T47D (cell line): ENCODE measurements at places on chromosomes 13 and 19.

DNA sequence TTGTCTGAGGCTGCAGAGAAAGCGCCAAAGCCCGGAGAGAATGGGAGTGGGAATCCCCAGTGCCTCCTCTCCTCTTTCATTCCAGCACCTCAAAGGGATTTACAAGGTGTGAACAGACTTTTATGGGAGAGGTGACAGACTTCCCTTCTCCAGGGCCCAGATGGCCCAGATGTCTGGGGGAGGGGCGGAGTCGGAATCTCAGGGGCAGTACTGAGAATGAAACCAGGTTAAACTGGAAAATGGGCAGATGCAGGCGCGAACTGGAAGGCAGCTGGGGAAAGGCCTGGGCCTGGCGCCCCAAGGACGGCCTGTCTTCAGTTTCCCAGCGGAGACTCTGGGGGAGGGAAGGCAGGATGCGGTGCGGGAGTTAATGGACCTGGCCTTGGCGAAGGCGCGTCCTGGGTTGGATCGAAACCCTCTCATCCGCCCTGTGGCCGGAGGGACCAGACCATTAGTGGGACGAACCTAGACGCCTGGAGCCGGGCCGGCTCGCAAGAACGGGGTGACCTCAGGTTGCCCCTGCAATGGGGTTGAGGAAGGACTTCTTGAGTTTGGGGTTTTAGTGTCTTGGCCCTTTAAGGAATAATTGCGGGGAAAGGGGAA is 592 bp upstream of the TRIP10 start:
- no peak for DNase-seq

GRCh38 chr13:75931116-75931515 is 295.0 kb downstream of the LMO7 start:
- DNase-seq, result no peak

GRCh38 chr19:33245948-33246708 is 20.5 kb upstream of the SLC7A10 start:
- DNase-seq, result no peak

DNA sequence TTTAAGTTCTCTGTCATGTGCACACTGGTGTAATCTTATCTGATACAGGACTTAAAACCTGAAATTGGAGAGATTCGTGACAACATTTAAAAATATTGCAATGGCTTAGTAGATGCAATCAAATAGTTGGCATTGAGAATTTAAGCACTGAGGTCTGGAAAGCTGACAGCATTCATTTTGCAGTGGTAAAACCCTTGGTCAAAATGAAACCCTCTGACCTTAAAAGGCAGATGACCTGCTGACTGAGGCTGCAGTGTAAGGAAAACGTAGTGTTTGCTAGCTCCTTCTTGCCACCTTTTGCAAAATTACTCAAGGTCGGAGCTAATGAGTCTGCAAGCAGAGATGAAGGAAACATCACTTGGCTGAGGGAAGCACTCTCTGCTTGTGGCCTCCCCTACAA is 150.6 kb downstream of the KCTD12 start:
- no peak for DNase-seq

DNA sequence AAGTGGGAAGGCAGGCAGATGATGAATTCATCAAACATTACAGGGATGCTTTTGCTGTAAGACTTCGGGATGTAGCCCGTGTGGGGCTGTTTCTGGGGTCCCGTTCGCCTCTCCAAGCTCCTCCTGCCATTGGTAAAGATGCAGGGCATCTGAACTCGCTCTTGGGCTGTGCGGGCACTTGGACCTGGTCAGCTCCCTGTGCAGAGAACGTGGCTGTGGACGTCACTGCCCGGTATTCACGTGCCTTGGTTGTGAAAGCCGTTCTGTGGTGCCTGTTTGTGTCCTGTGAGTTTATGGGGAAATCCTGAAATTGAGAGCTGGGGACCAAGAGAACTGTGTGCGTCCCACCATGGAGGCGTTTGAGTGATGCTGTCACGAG is 5.4 kb downstream of the TFDP1 start:
- no peak for DNase-seq
